ENCODE measurements at places on chromosomes 3 and 15. TPM values are rescaled to one million over a fixed set of nuclear protein-coding genes. Genes with fewer than 3 reads are reported as not detected.
A peak's percentile ranks its signal among the peaks of the same experiment; 100 is the strongest.

DNA sequence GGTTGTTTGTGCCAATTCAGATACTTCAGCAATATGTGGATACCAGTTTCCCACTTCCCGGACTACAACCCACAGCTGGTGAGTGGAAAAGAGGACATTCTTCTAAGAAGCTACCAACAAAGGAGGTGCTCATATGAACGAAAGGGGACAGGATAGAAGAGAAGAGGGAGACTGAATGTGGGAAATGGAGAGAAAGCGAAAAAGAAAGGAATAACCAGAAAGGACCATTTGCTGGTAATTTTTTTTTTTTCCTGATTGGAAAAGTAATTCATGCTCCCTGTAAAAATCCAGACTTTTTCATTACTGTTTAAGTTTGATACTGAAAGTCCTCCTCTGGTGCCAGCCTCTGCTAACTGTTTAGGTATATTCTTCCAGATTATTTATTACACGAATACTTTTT lies 1.5 kb upstream of the CHAC1 start:
- H3K4me1 ChIP-seq = peaks cover 7% of the 10 kb centered on the region
- H3K36me3 ChIP-seq = no peaks in the 10 kb centered on the region
- H3K27ac ChIP-seq = no peak overlapping the region
- no peak overlapping the region for H3K4me3 ChIP-seq
- DNase-seq = no peak

- H3K36me3 ChIP-seq = no peaks in the 10 kb centered on the region
- no peaks in the 10 kb centered on the region for H3K27me3 ChIP-seq
- H3K27ac ChIP-seq = no peak overlapping the region
- H3K4me1 ChIP-seq = no peaks in the 10 kb centered on the region
- no peak for DNase-seq
- H3K4me3 ChIP-seq = no peak overlapping the region
Measured at GRCh38 chr3:126310816-126311215, 46.4 kb downstream of the KLF15 start.

- H3K36me3 ChIP-seq = no peaks in the 10 kb centered on the region
- H3K4me3 ChIP-seq = peak overlapping the region; percentile 95
- peaks cover under 1% of the 10 kb centered on the region for H3K4me1 ChIP-seq
- DNase-seq = no peak
Measured at GRCh38 chr15:96339619-96340347, 9.3 kb downstream of the NR2F2 start.

- H3K4me1 ChIP-seq = no peaks in the 10 kb centered on the region
- H3K4me3 ChIP-seq = no peak overlapping the region
- no peak overlapping the region for H3K27ac ChIP-seq
- no peaks in the 10 kb centered on the region for H3K36me3 ChIP-seq
- DNase-seq = peak; percentile 54
- no peaks in the 10 kb centered on the region for H3K27me3 ChIP-seq
Measured at GRCh38 chr15:31279221-31280045, 47.2 kb upstream of the KLF13 start.

DNA sequence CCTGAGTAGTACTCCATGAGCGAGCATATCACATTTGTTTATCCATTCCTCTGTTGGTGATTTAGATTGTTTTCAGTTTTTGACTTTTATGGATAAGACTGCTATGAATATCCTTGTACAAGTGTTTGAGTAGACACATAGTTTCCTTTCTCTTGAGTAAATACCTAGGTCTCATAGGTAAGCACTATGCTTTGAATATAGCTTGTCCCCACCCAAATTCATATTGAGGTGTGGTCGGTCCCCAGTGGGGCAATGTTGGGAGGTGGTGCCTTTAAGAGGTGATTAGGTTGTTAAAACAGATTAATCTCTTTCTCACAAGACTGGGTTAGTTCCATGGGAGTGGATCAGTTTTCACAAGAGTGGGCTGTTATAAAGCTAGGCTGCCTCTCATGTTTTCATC lies 42.8 kb downstream of the CDCP1 start:
- no peak overlapping the region for H3K27ac ChIP-seq
- no peaks in the 10 kb centered on the region for H3K4me1 ChIP-seq
- DNase-seq = no peak
- no peaks in the 10 kb centered on the region for H3K36me3 ChIP-seq
- no peak overlapping the region for H3K4me3 ChIP-seq

- DNase-seq = no peak
- no peak overlapping the region for H3K27ac ChIP-seq
- H3K4me3 ChIP-seq = no peak overlapping the region
- no peaks in the 10 kb centered on the region for H3K36me3 ChIP-seq
- no peaks in the 10 kb centered on the region for H3K27me3 ChIP-seq
Measured at GRCh38 chr3:45591547-45592040, 3.0 kb upstream of the LIMD1 start.

GRCh38 chr3:161054860-161055604 lies 50.1 kb downstream of the B3GALNT1 start:
- no peaks in the 10 kb centered on the region for H3K27me3 ChIP-seq
- H3K27ac ChIP-seq = no peak overlapping the region
- no peak overlapping the region for H3K4me3 ChIP-seq
- DNase-seq = no peak

- H3K4me1 ChIP-seq = no peaks in the 10 kb centered on the region
- no peak overlapping the region for H3K27ac ChIP-seq
- DNase-seq = no peak
- peak overlapping the region; percentile 57 for H3K4me3 ChIP-seq
Measured at GRCh38 chr3:62873761-62874710, 1.2 kb downstream of the CADPS start.

GRCh38 chr15:57018151-57018550 lies 99.7 kb downstream of the TCF12 start:
- no peaks in the 10 kb centered on the region for H3K36me3 ChIP-seq
- no peak overlapping the region for H3K27ac ChIP-seq
- no peaks in the 10 kb centered on the region for H3K27me3 ChIP-seq

DNA sequence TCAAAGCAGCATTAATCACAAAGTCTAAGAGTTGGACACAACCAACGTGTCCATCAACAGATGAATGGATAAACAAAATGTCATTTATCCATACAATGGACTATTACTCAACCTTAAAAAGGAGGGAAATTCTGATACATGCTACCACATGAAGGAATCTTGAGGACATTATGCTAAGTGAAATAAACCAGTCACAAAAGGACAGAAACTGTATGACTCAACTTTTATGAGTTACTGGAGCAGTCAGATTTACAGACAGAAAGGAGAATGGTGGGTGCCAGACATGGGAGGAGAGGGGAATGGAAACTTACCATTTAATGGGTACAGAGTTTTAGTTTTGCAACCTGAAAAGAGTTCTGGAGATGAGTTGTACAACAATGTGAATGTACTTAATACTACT lies 43.0 kb upstream of the SEC13 start:
- H3K4me1 ChIP-seq = no peaks in the 10 kb centered on the region
- no peak overlapping the region for H3K27ac ChIP-seq
- H3K4me3 ChIP-seq = no peak overlapping the region
- no peaks in the 10 kb centered on the region for H3K27me3 ChIP-seq
- no peak for DNase-seq

DNA sequence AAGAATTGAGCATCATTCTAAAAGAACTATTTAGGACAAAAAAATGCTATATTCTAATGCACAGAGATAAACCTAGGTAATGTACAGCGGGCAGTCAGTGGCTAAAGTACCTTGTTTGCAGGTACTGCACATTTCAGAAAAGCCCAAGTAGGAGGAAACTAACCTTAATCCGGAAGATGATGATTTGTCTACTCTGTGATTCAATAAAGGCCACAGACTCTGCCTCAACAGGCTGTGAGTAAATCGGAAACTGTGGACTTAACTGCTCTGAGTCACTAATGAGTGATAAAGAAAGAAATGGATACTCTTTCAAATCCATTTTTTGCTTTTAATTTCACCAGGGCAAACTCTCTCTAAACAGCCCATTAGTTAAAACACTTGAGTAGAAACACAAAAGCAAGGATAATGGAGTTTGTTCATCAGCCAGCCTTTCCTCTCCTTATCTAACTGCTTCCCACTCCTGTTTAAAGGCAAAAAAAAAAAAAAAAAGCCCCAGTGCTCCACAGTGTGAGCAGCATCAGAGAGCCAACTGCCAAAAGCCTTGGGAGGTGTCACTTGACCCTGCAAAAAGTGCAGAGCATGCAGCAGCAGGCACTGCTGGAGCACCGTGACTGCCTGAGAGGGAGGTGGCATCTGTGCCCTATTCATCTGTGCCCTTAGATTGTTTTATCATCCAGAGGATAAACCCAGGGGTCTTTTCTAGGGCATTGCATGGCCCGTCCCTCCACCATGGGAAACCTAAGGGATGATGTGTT lies 187.7 kb downstream of the SATB1 start:
- H3K27ac ChIP-seq = no peak overlapping the region
- no peaks in the 10 kb centered on the region for H3K27me3 ChIP-seq
- no peak for DNase-seq
- H3K4me3 ChIP-seq = no peak overlapping the region
- no peaks in the 10 kb centered on the region for H3K36me3 ChIP-seq

DNA sequence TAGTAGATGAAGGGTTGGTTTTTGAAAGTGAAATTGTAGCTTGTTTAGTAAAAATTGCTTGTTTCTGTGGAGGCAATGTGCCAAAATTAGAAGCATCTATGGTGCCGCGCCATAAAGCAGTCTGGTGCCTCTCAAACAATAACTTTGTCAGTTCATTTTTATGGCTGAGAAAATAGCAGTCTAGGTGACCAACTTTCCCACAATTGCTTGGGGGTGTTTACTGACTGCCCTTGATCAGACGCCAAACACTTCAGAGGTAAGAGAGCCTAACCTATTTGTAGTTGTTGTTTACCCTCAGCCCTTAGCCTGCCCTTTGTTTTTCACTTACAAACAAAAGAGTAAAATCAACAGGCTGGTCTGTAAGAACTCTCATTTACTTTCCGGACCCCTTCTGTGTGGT lies 174.5 kb downstream of the FNDC3B start:
- DNase-seq = no peak
- H3K27ac ChIP-seq = peak overlapping the region; percentile 95
- H3K27me3 ChIP-seq = no peaks in the 10 kb centered on the region
- peaks cover 10% of the 10 kb centered on the region for H3K4me1 ChIP-seq
- no peaks in the 10 kb centered on the region for H3K36me3 ChIP-seq
- H3K4me3 ChIP-seq = no peak overlapping the region

- peaks cover 31% of the 10 kb centered on the region for H3K4me1 ChIP-seq
- no peak for DNase-seq
- no peaks in the 10 kb centered on the region for H3K27me3 ChIP-seq
- H3K36me3 ChIP-seq = no peaks in the 10 kb centered on the region
- H3K27ac ChIP-seq = no peak overlapping the region
- H3K4me3 ChIP-seq = no peak overlapping the region
Measured at GRCh38 chr15:99580076-99580475, 14.3 kb downstream of the MEF2A start.

DNA sequence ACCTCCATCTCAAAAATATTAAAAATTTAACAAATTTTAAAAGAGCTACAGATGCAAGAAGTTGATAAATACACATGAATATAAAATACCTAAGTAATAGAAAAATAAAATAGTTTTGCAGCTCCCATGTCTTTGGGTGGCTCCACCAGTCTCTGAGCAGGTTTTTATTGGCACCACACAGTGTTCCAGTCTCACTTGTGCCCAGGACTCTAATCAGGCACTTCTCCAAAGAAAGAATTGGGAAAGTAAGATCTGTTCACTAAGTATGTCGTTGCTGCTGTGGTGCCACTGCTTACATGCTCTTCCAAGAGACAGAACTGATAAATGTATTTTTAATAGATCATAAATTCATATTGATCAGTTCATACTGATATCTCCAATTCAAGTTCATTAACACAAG lies 92.5 kb upstream of the ABI3BP start:
- DNase-seq = no peak
- H3K4me1 ChIP-seq = no peaks in the 10 kb centered on the region
- H3K27me3 ChIP-seq = no peaks in the 10 kb centered on the region
- no peak overlapping the region for H3K27ac ChIP-seq
- H3K36me3 ChIP-seq = no peaks in the 10 kb centered on the region

- no peaks in the 10 kb centered on the region for H3K4me1 ChIP-seq
- H3K36me3 ChIP-seq = no peaks in the 10 kb centered on the region
- DNase-seq = no peak
Measured at GRCh38 chr3:143267989-143268388, 148.4 kb downstream of the CHST2 start.

- H3K4me3 ChIP-seq = no peak overlapping the region
- H3K27me3 ChIP-seq = no peaks in the 10 kb centered on the region
Measured at GRCh38 chr3:73098873-73099272, 37.4 kb downstream of the EBLN2 start.

GRCh38 chr3:47882338-47882737 lies 79.4 kb downstream of the DHX30 start:
- DNase-seq = no peak
- no peak overlapping the region for H3K4me3 ChIP-seq
- H3K27ac ChIP-seq = no peak overlapping the region
- no peaks in the 10 kb centered on the region for H3K27me3 ChIP-seq
- H3K36me3 ChIP-seq = peaks cover 18% of the 10 kb centered on the region

DNA sequence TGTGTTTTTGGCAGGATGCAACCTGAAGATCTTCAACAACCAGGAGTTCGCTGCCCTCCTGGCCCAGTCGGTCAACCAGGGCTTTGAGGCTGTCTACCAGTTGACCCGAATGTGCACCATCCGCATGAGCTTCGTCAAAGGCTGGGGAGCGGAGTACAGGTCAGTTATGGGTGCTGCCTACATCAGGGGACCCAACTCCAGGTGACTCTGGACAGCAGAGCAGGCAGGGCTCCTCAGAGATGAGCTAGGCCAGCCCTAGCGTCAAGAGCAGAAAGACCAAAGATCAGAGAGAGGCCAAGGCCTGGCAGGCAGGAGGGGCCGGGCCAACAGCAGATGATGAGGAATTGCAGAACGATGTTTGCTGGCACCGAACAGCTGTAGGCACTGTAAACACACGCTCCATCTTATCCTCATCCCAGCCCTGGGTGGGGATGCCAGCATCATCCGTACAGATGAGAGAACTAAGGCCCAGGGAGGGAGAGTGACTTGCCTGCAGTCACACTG lies 67.1 kb downstream of the AAGAB start:
- no peak overlapping the region for H3K4me3 ChIP-seq
- peak overlapping the region; percentile 92 for H3K27ac ChIP-seq
- H3K36me3 ChIP-seq = peaks cover 45% of the 10 kb centered on the region
- peaks cover 43% of the 10 kb centered on the region for H3K4me1 ChIP-seq

DNA sequence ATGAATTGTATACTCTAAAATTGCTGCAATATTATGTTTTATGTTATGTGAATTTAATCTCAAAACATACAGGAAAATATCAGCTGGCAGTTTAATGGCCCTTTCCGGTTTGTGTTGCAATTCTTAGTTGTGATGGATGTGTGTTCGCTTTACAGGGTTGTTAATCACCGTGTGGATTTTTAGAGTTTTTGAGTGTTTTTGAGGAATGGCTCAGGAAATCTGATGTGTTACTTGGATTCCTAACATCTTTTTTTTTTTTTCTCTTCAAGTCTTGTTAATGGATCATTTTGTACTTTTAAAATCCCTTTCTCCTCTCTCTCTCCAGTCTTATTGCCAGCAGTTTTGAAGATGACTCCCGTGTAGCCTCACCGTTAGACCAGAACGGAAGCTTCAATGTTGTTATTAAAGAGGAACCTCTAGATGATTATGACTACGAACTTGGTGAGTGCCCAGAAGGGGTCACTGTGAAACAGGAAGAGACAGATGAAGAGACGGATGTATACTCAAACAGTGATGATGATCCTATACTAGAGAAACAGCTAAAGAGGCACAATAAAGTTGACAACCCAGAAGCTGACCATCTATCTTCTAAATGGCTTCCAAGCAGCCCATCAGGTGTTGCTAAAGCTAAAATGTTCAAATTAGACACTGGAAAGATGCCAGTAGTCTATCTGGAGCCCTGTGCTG lies 35.7 kb downstream of the MGA start:
- no peak overlapping the region for H3K4me3 ChIP-seq
- H3K27ac ChIP-seq = no peak overlapping the region
- H3K36me3 ChIP-seq = no peaks in the 10 kb centered on the region
- H3K4me1 ChIP-seq = peaks cover 2% of the 10 kb centered on the region

POC1A gene
- total RNA-seq = not detected

IGSF11 gene
- total RNA-seq = not detected

CD86 gene
- total RNA-seq = not detected

AADACL2 gene
- not detected for total RNA-seq

RBP2 gene
- total RNA-seq = not detected

THBS1 gene
- 725 TPM for total RNA-seq

CKMT1A gene
- total RNA-seq = not detected

MESP1 gene
- total RNA-seq = 0.85 TPM

AQP9 gene
- total RNA-seq = 0.43 TPM

Measured in ascending aorta (tissue), 2 donors.